ENCODE measurements at places on chromosomes 2 and 18.
A peak's percentile ranks its signal among the peaks of the same experiment; 100 is the strongest.

GRCh38 chr2:220215785-220216184, 588.4 kb downstream of the SLC4A3 start:
- DNase-seq: no peak

- DNase-seq: no peak
These were observed 318.0 kb downstream of the FIGN start for GRCh38 chr2:163417596-163418337.

DNA sequence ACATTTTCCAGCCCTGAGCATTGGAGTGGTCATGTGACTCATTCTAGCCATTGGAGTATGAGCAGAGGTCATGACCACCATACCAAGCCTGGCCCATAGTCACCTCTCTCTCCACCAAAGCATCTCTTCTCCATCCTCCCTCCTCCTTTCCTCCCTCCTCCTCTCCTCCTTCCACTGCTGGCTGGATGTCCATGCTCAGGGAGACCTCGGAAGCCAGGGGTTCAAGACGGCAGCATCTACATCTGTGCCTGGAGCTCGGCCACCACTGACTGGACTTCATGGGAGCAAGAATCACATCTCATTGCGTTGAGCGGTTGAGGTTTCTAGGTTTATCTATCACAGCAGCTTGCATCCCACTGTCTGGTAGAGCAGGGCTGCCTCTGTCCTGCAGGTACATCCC, 252.4 kb downstream of the NDUFA10 start:
- no peak for DNase-seq

DNA sequence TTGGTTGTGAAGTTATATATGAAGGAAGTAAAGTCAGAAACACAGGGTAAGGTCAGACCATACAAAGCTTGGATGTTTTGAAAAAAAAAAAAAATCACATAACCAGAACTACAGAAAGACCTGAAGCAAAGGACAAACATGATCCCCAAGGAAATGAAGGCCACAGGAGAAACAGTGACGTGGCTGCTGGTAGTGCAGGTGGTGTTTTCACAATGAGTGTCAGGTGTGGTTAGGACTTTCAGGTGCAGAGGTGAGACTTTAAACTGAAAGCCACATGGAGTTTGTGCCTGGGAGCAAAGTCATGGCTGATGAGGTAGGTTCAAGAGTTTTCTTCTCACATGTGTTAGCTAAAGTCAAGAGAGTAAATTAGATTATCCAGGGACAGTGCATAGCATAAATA, 270.7 kb downstream of the PIEZO2 start:
- no peak for DNase-seq

- no peak for DNase-seq
These were observed 75.1 kb downstream of the SH3BP4 start for GRCh38 chr2:235026649-235027557.

DNA sequence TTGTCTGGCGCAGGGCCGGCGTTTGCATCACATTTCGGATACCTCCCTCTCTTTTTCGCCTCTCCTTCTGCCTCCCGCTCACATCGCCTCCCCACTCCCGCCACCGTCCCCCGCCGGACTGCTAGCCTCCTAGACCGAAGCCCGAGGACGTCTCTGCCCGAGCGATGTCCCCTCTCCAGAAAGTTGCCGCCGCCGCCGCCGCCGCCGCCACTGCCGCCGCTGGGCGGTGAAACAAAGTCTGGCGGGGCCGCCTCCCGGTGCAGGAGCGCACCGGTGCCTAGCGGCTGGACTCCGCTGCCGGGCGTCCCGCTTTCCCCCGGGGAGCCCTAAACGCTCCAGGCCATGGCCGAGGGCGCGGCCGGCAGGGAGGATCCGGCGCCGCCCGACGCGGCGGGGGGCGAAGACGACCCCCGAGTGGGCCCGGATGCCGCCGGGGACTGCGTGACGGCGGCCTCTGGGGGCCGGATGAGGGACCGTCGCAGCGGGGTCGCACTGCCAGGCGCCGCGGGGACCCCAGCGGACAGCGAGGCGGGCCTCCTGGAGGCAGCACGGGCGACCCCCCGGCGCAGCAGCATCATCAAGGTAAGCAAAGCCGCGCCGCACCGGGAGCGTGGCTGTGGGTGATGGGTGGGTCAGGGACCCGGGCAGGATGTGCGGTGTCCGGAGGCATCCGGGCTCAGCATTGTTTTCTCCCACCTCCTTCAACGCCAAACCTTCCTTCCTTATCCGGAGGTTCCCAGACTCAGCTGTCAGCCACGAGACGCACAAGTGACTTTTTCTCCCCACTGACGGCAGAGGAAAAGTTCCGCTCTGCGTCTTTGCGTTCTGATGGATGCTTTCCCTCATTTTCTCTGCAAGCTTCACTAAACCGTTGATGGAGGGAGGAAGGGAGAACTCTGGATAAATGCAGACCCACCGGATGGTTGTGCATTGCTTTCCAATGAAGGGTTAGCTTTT, 643 bp downstream of the PLCL1 start:
- peak; percentile 4 for DNase-seq

GRCh38 chr2:238167761-238168160, 9.0 kb downstream of the ERFE start:
- DNase-seq: no peak

- DNase-seq: no peak
These were observed 75.1 kb downstream of the BOLA3 start for GRCh38 chr2:74072565-74072964.

DNA sequence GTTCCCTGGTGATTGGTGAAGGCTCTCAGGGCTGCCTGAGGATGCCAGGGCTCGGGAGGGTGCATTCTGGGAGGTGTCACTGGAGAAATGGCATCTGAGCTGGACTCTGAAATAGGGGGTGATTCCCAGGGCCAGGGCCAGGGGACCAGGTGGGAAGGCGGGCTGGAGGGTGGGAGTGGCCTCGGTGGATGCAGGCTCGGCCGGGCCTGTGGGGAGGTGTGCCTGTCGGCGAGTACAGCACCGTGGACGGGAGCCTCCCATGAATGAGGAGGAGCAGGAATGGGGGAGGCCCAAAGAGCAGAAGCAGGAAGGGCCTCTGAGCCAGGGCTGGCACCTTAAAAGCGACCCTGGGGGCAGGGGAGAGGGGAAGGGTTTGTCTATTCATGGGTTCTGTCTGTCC, 116.8 kb downstream of the GBX2 start:
- no peak for DNase-seq

- no peak for DNase-seq
These were observed 11.8 kb downstream of the RDH14 start for GRCh38 chr2:18548621-18549020.

DNA sequence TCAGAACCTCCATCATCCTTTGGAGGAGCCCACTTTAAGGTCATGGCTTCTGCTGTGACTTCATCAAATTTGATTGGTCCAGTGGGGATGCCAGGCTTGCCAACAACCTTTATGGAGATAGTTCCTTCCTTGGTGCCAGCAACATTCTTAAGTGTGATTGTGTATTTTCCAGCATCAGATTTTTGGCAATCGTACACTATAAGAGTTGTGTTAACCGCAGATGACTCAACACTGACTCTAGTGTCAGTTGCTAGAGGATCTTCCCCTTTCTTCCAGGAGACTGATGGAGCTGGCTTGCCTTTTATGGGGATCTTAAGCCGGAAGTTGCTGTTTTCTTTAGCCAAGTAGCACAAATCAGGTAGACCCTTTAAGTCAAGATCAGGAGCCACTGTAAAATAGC, 98.7 kb downstream of the PLEKHA3 start:
- DNase-seq: no peak

DNA sequence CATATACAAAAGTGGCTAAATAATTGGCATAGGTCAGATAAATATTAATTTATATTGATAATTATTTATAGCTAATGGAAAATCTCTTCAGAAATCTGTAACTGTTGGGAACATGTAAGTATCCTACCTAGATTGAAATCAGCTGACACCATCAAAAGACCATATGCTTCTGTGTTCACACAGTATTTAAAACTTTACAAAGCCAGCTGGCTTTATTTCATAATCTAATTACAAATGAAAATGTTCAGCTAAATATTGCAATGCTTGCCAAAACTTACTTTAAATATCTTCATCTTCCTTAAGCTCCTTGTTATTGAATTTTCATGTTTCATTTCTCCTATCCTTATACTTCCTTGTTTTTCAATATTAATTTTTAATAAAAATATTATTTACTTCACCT, 190.9 kb upstream of the DOK6 start:
- no peak for DNase-seq

DNA sequence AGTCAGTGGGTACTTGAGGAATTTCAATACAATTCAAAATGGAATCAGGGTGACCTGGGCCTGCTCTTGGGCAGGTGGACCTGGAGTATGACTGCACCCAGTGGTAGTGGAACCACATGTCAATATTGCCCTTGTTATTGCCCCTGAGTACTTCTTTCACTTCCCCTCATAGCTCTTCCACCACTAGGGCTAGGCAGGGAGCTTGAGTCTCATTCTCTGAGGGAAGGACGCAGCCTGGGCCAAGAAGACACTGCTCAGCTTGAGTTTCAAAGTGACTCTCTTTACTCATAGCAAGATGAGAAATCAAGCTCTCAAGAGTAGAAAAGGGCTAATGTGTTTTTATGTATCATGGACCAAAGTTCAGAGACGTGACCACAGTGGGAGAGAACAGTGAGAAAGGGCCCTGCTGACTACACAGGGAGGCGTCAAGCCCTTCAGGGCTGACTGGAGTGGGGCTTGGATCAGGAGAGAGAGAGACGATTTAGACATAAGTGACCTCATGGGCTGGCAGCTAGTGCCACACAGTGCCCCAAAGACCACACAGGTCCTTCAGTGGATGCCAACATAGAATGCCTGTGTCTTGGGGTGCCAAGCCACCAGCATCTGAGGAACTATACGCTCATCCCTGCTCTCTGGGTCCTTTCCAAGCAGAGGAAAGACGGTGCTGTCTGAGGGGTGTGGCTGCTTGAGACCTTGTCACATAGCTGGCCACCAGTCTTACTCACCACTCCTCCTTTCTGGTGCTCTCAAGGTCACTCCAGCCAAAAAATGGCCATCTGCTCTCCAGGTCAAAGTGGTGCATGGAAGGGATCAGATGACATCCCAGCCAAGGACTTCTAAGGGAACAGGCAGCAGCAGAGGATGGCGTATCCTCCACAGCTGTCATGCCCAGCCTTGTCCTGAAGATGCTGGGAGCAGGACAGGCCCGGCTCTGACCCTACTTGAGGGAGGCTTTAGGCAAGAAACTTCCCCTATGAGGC, 13.0 kb downstream of the PTMA start:
- DNase-seq: no peak

DNA sequence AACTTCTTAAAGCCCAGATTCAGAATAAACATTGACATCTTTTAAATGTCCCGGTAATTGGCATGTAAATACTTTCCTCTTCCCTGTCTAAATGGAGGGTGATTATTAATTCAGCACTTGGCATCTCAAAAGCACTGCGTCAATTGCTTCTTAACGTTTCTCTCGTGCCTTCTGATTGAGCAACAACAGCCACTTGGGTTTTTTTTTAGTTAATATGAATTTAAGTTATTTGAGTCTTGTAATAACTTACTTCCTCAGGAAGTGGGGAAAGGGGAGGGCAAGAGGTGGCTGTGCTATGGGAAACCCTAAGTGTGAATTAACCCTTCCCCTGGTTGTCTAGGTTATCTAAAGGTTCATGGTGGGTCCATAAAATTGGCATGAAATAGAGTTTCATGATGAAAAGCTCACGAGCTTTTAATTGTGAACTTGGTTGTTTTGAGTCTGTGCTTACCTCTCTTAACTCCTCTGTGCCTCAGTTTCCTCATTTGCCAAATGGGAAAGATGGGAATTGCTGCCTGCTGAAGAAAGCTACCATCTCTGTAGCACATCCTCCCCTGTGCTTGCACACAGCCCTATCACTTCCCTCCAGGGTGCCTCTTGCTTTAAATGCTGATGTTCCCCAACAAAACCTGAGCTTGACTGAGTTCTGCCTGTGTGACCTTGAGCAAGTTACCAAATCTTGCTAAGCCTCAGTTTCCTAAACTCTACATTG, 126.3 kb upstream of the BCL2L11 start:
- DNase-seq: no peak

- no peak for DNase-seq
These were observed 79.2 kb upstream of the PAPOLG start for GRCh38 chr2:60676706-60677330.

- DNase-seq: no peak
These were observed 23.2 kb upstream of the GORASP2 start for GRCh38 chr2:170905864-170906263.

DNA sequence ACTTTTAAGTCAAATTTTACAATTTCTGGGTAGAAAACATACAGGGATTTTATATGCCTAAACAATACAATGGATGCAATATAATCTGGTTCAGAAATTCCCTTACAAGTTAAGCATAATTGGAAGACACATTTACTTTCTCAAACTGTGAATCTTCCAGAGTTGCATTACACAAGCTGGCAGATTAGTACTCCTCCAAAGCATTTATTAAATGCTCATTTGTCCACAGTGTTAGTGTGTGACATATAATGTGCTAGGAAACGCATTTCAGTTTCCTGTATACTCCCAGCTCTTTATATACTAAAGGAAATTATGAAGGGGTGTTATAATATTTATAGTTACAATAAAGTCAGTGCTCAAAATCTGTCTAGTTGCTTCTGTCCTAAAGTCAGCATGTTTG, 239.0 kb upstream of the FIGN start:
- no peak for DNase-seq

DNA sequence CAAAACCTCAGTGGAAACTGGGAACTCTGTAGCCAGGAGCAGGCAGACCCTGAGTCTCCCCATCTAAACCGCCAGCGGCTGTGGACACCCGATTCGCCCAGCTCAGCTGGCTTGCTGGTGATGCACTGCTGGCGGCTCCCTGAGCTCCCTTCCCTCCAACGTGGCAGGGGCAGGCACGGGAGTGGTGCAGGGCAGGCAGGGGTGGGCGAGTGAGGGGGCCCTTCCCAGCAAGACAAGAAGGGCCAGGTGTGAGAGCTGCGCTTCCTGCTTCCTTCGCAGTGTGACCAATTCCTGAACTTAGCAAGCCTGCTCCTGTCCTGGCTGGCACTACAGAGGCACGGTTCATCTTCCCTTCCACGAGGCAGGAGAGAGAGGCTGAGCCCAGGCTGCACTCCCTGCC, 12.3 kb upstream of the SEMA4C start:
- no peak for DNase-seq

DNA sequence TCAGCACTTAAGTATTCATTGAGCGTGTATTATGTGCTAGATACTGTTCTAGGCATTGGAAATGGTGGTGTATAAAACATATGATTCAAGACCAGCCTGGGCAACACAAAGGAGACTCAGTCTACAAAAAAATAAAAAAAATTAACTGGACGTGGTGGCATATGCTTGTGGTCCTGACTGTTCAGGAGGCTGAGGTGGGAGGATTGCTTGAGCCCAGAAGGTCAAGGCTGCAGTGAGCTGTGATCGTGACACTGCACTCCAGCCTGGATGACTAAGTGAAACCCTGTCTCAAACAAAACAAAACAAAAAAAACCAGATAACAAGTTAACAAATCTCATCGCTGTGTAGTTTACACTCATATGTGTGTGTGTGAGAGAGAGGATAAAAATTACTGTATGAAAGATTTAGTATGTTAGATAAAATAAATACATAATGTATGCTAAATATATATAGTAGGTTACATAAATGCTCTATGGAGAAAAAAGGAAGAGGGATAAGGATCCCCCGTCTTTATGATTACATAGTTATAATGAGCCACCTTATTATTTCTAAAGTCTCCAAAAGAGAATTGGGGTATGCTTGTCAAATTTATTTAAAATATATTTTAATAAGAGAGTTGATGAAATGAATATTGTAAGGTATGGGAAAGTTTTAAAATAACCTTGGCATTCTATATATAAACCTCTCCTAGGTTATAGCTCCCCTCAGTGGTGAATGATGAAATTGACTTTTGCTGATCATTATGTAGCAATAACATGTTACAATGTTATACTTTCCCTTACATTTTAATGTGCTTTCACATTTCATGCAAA, 69.2 kb downstream of the EHBP1 start:
- no peak for DNase-seq
